ENCODE measurements at places on chromosomes 5 and 9.

- DNase-seq: no peak
Measured at GRCh38 chr9:126156898-126157297, 169.7 kb upstream of the MVB12B start.

DNA sequence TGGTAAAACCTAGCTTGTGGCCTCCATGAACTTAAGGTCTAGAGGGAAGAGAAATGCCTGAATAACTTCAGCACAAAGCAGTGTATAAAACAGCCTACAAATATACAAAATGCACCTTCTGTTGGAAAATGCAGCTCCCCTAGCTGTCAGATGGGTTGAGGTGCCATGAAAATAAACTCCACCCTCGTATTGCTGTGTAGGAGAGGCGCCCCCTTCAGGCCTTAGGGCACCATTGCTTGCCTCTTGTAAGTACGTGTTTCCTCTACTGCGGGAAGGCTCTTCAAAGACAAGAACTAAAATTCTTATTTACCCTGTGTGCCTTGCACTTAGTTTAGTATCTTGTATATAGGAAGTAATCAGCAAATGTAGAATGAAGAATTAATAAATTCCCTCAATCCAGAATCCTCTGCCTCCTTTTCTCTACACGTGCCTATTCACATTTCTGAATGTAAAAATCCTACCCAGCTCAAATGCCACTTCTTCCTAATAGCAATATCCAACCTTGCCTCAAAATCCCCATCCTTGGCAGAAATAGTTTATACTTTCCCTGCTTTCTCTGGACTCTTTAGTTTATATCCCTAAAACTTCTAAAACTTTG, 393.7 kb upstream of the PDE4D start:
- no peak for DNase-seq

GRCh38 chr5:157598350-157598936, 22.9 kb upstream of the ADAM19 start:
- no peak for DNase-seq

DNA sequence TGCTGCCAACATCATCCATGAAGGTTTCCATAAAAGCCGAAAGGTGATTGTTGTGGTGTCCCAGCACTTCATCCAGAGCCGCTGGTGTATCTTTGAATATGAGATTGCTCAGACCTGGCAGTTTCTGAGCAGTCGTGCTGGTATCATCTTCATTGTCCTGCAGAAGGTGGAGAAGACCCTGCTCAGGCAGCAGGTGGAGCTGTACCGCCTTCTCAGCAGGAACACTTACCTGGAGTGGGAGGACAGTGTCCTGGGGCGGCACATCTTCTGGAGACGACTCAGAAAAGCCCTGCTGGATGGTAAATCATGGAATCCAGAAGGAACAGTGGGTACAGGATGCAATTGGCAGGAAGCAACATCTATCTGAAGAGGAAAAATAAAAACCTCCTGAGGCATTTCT, 10.1 kb downstream of the TLR4 start:
- no peak for DNase-seq

- DNase-seq: peak; percentile 50
Measured at GRCh38 chr5:73454379-73455036, 5.9 kb upstream of the FOXD1 start.

All from stimulated activated CD4-positive, alpha-beta T cell treated with anti-CD3 and anti-CD28 coated beads, Interleukin-4, amount 100 ng/mL, for 24 hours (primary cell).